ENCODE measurements at places on chromosomes 12 and 14.

GRCh38 chr12:128259556-128260070 is 7.4 kb upstream of the TMEM132C start:
- no peak overlapping the region for H3K27ac ChIP-seq
- peaks cover 1% of the 10 kb centered on the region for H3K4me1 ChIP-seq
- H3K36me3 ChIP-seq, result no peaks in the 10 kb centered on the region
- DNase-seq, result peak; percentile 54
- peaks cover 46% of the 10 kb centered on the region for H3K27me3 ChIP-seq
- no peak overlapping the region for H3K4me3 ChIP-seq

GRCh38 chr12:102759466-102759865 is 157.6 kb downstream of the PAH start:
- no peak for DNase-seq
- peaks cover 24% of the 10 kb centered on the region for H3K27me3 ChIP-seq
- H3K36me3 ChIP-seq, result no peaks in the 10 kb centered on the region
- peaks cover 7% of the 10 kb centered on the region for H3K4me1 ChIP-seq

DNA sequence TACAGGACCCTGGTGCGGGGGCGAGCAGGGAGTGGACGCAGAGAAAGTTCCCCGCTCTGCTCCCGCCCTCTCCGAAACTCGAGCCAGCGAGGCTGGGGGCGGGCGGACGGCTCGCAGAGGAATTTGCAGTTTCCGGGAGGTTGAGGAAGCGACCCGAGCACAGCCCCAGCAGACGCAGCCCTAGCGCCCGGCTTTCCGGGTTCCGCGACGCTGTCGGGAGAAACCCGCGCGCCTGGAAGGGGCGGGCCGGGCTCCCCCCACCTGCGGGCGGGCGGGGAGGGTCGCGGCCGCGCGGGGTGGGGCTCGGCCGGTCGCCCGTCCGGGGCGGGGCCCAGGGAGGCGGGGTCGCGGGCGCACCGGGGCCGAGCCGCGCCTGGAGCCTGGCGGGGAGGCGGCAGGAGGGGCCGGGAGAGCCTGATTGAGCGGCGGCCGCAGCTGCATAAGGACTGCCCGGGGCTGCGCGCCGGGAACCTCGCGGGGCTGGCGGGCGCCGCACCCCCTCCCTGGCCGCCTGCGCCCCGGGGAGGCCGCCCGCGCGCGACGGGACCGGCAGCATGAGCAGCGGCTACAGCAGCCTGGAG is at the start of gene RASSF3:
Gene RASSF3, plus strand, starts transcription at position 417 of the 581 bp plus-strand sequence. Its CDS starts 138 bp downstream, at position 555.
- peak; percentile 76 for DNase-seq
- H3K36me3 ChIP-seq, result peaks cover 6% of the 10 kb centered on the region
- H3K27ac ChIP-seq, result peak within 1 kb of the TSS; percentile 94
- no peaks in the 10 kb centered on the region for H3K27me3 ChIP-seq

GRCh38 chr14:96592591-96593386 is 90.6 kb downstream of the PAPOLA start:
- DNase-seq, result no peak
- peaks cover 13% of the 10 kb centered on the region for H3K27me3 ChIP-seq
- H3K36me3 ChIP-seq, result no peaks in the 10 kb centered on the region
- no peak overlapping the region for H3K27ac ChIP-seq
- H3K4me1 ChIP-seq, result no peaks in the 10 kb centered on the region

- H3K27me3 ChIP-seq, result no peaks in the 10 kb centered on the region
- H3K4me1 ChIP-seq, result no peaks in the 10 kb centered on the region
- no peak overlapping the region for H3K4me3 ChIP-seq
- DNase-seq, result no peak
- H3K36me3 ChIP-seq, result no peaks in the 10 kb centered on the region
Observed at GRCh38 chr12:68915055-68915454, 17.9 kb downstream of the CPM start.

GRCh38 chr12:51187370-51187987 is 14.5 kb upstream of the TFCP2 start:
- H3K4me3 ChIP-seq, result no peak overlapping the region
- H3K4me1 ChIP-seq, result peaks cover 8% of the 10 kb centered on the region
- H3K36me3 ChIP-seq, result no peaks in the 10 kb centered on the region
- H3K27ac ChIP-seq, result no peak overlapping the region
- H3K27me3 ChIP-seq, result no peaks in the 10 kb centered on the region
- no peak for DNase-seq

- H3K36me3 ChIP-seq, result no peaks in the 10 kb centered on the region
- no peak for DNase-seq
- no peaks in the 10 kb centered on the region for H3K4me1 ChIP-seq
- no peak overlapping the region for H3K4me3 ChIP-seq
- no peak overlapping the region for H3K27ac ChIP-seq
Observed at GRCh38 chr14:93946104-93946503, 19.0 kb downstream of the FAM181A start.

- no peak overlapping the region for H3K4me3 ChIP-seq
- no peaks in the 10 kb centered on the region for H3K4me1 ChIP-seq
- no peak for DNase-seq
- no peak overlapping the region for H3K27ac ChIP-seq
- no peaks in the 10 kb centered on the region for H3K36me3 ChIP-seq
Observed at GRCh38 chr12:77777274-77777673, 53.4 kb upstream of the NAV3 start.

GRCh38 chr12:92020983-92021665 is 124.5 kb downstream of the BTG1 start:
- no peaks in the 10 kb centered on the region for H3K27me3 ChIP-seq
- peaks cover 2% of the 10 kb centered on the region for H3K36me3 ChIP-seq
- peaks cover 11% of the 10 kb centered on the region for H3K4me1 ChIP-seq
- H3K4me3 ChIP-seq, result no peak overlapping the region
- peak overlapping the region; percentile 39 for H3K27ac ChIP-seq

GRCh38 chr12:93130366-93131054 is 201.4 kb upstream of the EEA1 start:
- DNase-seq, result no peak
- H3K36me3 ChIP-seq, result no peaks in the 10 kb centered on the region
- no peak overlapping the region for H3K4me3 ChIP-seq
- no peaks in the 10 kb centered on the region for H3K27me3 ChIP-seq

- no peaks in the 10 kb centered on the region for H3K36me3 ChIP-seq
- no peak overlapping the region for H3K4me3 ChIP-seq
- peaks cover 24% of the 10 kb centered on the region for H3K4me1 ChIP-seq
- DNase-seq, result no peak
- H3K27me3 ChIP-seq, result no peaks in the 10 kb centered on the region
Observed at GRCh38 chr14:34050606-34051005, 99.7 kb upstream of the EGLN3 start.

- no peak for DNase-seq
- H3K27me3 ChIP-seq, result no peaks in the 10 kb centered on the region
- no peak overlapping the region for H3K4me3 ChIP-seq
- no peak overlapping the region for H3K27ac ChIP-seq
- no peaks in the 10 kb centered on the region for H3K4me1 ChIP-seq
- peaks cover 31% of the 10 kb centered on the region for H3K36me3 ChIP-seq
Observed at GRCh38 chr14:103002578-103003350, 54.6 kb downstream of the CDC42BPB start.

- DNase-seq, result no peak
- H3K27me3 ChIP-seq, result peaks cover 9% of the 10 kb centered on the region
- H3K27ac ChIP-seq, result no peak overlapping the region
- peaks cover 10% of the 10 kb centered on the region for H3K4me1 ChIP-seq
- H3K4me3 ChIP-seq, result no peak overlapping the region
Observed at GRCh38 chr14:23345987-23346692, 6.5 kb downstream of the SLC22A17 start.

- no peaks in the 10 kb centered on the region for H3K27me3 ChIP-seq
- no peak overlapping the region for H3K4me3 ChIP-seq
- H3K27ac ChIP-seq, result no peak overlapping the region
- H3K36me3 ChIP-seq, result no peaks in the 10 kb centered on the region
- H3K4me1 ChIP-seq, result no peaks in the 10 kb centered on the region
Observed at GRCh38 chr14:38910092-38910491, 192.9 kb downstream of the SEC23A start.

DNA sequence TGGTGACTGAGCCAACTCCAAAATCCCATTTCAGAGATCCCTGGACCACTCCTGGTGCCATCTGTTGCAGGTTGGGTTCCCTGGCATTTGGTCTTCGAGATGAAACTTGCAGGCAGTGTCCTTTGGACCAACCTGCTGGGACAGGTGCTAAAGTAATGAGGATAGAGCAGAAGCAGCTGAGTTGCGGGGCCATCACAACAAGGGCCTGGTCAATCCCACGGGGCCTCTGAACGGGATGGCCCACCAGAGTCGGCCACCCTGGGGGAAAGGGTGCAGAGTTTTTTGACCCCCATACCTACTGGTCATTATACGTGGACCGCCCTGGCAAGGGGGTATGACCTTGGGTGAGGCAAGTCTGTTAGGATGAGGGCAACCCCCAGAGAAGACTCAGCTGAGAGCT is 39.3 kb downstream of the DLK1 start:
- H3K27me3 ChIP-seq, result peaks cover 18% of the 10 kb centered on the region
- H3K27ac ChIP-seq, result no peak overlapping the region
- H3K4me3 ChIP-seq, result no peak overlapping the region
- peak; percentile 21 for DNase-seq
- peaks cover 6% of the 10 kb centered on the region for H3K4me1 ChIP-seq

- peak overlapping the region; percentile 97 for H3K27ac ChIP-seq
- peaks cover 57% of the 10 kb centered on the region for H3K4me1 ChIP-seq
- no peak for DNase-seq
- H3K4me3 ChIP-seq, result peak overlapping the region; percentile 66
Observed at GRCh38 chr12:119179335-119180021, 747 bp downstream of the HSPB8 start.

GRCh38 chr12:26806556-26806955 is 26.4 kb downstream of the ITPR2 start:
- DNase-seq, result no peak
- no peaks in the 10 kb centered on the region for H3K36me3 ChIP-seq
- H3K4me3 ChIP-seq, result no peak overlapping the region

DNA sequence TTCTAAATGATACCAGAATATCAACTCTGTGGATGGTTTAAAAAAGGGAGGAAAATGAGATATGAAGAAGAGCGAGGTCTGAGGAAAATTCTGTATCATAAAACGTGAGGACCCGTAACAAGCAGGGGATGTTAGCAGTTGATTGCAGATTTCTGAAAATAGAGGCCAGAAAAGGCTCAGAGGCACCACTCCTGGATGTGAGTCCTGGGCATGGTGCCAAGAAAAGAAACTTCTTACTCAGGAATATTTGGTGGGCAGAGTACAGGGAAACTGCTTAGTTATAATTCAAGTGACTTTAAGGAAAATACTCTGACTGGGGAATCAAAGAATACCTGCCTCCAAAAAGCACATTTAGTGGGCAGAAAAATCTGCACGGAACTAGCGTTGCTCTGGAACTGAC is 85.5 kb downstream of the PRICKLE1 start:
- peaks cover 32% of the 10 kb centered on the region for H3K4me1 ChIP-seq
- no peaks in the 10 kb centered on the region for H3K27me3 ChIP-seq
- no peak for DNase-seq
- H3K27ac ChIP-seq, result peak overlapping the region; percentile 62
- peaks cover 2% of the 10 kb centered on the region for H3K36me3 ChIP-seq
- no peak overlapping the region for H3K4me3 ChIP-seq

GRCh38 chr12:58920961-58921861 is 907 bp upstream of the LRIG3 start:
- H3K27me3 ChIP-seq, result no peaks in the 10 kb centered on the region
- peaks cover 45% of the 10 kb centered on the region for H3K4me1 ChIP-seq
- no peaks in the 10 kb centered on the region for H3K36me3 ChIP-seq
- DNase-seq, result no peak
- H3K27ac ChIP-seq, result peak overlapping the region; percentile 98

- H3K27me3 ChIP-seq, result no peaks in the 10 kb centered on the region
- H3K36me3 ChIP-seq, result peaks cover 16% of the 10 kb centered on the region
- peak overlapping the region; percentile 69 for H3K27ac ChIP-seq
- H3K4me1 ChIP-seq, result peaks cover 41% of the 10 kb centered on the region
- no peak for DNase-seq
Observed at GRCh38 chr14:61146899-61147298, 134.2 kb downstream of the TMEM30B start.

GRCh38 chr14:94710731-94711130 is 59.2 kb downstream of the GSC start:
- peaks cover 5% of the 10 kb centered on the region for H3K4me1 ChIP-seq
- no peak overlapping the region for H3K27ac ChIP-seq
- no peaks in the 10 kb centered on the region for H3K36me3 ChIP-seq
- DNase-seq, result no peak
- H3K4me3 ChIP-seq, result no peak overlapping the region

DNA sequence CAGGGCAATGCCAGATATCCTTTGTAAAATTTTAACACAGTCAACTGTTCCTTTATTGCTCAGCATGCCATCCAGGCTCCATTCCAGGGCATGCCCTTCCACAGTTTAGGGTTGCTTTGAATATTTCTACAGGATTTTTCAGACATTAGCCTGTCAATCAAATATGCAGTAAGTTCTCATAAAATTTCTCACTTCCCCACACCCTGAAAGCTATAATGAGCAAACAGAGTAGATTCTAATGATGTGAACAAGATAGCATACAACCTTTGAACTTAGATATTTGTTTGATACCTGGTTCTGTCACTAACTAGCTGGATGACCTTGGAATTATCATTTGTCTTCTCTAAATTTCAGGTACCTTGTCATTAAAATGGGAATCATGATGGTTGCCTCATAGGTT is 251.2 kb downstream of the SYT1 start:
- H3K4me3 ChIP-seq, result no peak overlapping the region
- H3K27ac ChIP-seq, result no peak overlapping the region
- H3K36me3 ChIP-seq, result peaks cover 2% of the 10 kb centered on the region

DNA sequence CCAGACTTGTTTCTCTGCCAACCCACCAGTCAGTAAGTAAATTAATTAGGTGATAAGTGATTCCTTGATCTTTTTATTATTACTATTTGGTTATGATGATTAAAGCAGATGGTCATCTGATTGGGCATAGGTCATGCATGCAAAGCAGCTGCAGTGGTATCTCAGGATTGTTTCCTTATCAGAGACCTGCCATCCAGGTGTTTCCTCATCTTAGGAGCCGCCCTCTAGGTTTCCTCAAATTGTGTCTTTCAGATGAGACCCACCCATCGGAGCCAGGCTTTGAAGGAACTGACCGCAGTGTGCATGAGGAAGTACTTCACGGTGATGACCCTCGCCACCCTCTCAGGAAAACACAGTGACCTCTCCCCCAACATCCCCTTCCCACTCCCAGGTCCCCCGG is 63.3 kb downstream of the ZFP36L1 start:
- peak overlapping the region; percentile 31 for H3K27ac ChIP-seq
- no peaks in the 10 kb centered on the region for H3K36me3 ChIP-seq
